ENCODE measurements at places on chromosomes 1 and 21.
A peak's percentile ranks its signal among the peaks of the same experiment; 100 is the strongest.

GRCh38 chr1:180287988-180288705 is 58.1 kb downstream of the LHX4 start:
- no peak for DNase-seq

GRCh38 chr1:102262994-102263393 is 266.3 kb upstream of the OLFM3 start:
- DNase-seq, result no peak

- no peak for DNase-seq
These were observed 71.2 kb downstream of the FGGY start for GRCh38 chr1:59368008-59368670.

DNA sequence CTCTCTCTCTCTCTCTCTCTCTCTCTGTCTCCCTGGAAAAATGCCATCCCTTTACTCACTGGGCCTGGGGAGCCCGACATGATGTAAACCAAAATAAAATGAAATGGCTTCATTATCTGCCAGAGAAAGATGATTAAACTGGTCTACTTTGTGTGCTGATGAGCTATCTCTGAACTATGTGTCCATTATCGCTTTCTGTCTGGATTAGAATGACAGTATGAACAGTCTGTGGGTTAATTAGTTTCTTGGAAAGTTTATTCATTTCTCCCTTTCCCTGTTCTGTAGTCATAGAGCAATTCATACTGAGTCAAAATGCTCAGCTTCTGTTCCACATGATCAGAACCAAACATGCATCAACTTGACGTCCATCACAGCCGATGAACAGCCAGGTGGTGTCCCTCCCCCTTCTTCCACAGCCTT is 72.4 kb upstream of the KCND3 start:
- DNase-seq, result no peak

DNA sequence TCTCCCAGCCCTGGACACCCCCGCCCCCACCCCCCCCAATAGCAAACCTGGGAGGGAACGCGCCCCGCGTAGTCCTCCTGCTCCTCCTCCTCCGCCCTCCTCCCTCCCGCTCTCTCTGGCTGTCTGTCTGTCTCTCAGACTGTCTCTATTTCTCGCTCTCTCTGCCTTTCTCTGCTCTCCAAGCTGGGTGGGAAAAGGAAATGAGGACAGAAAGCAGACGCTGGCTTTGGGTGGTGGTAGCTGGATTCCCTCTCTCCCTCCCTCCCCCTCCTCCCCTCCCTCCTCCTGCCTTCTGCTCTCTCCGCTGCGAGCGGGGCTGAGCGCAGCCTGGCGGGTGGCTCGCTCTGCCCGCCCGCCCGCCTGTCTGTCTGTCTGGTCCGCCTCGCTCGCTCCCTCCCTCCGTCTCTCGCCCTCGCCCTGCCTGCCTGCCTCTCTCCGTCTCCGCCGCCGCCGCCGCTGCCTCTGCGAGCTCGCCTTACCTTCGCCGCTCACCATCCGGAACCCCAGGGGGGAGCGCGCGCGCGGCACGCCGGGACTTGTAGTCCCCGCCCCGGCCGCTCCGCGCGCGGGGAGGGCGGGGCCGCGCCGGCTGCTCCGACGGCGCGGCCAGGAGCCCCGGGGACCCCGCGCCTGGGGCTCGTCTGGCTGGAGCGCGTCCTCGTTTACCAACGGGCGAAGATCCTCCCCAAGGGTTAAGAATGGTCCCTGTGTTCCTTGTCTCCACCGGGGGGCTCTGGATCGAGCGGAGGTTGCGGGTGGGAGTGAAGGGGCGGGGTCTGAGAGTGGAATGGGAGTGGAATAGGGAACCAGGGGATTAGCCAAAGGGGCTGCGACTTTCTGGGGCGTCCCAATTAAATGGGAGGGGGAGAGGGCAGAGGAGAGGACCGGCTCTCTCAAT is at the start of gene AHDC1:
Gene AHDC1 (minus strand): TSS at position 464 of the 898 bp plus-strand sequence. CDS start 52,029 bp downstream, outside the sequence.
- peak; percentile 59 for DNase-seq

GRCh38 chr1:37714226-37714625 is 21.9 kb downstream of the CDCA8 start:
- no peak for DNase-seq

DNA sequence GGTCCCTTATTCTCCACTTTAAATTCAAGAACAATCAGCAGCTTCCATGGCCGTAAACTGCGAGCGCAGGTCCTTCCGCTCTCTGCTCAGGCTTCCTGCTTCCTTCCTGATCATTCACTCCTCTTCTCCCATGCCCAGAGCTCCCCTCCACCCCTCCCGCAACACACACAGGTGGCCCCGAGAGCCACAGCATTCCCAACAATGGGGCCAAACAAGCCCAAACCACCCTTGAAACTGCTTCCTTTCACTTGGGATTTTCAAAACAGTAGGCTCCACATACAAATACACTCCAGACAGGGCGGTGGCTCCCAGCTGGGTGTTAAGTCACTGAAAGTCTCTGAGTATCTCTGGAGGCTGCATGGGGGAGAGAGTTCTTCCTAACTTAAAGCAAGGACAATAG is 11.4 kb downstream of the FAM89A start:
- no peak for DNase-seq

GRCh38 chr1:31127266-31127665 is 61.7 kb upstream of the PUM1 start:
- no peak for DNase-seq

DNA sequence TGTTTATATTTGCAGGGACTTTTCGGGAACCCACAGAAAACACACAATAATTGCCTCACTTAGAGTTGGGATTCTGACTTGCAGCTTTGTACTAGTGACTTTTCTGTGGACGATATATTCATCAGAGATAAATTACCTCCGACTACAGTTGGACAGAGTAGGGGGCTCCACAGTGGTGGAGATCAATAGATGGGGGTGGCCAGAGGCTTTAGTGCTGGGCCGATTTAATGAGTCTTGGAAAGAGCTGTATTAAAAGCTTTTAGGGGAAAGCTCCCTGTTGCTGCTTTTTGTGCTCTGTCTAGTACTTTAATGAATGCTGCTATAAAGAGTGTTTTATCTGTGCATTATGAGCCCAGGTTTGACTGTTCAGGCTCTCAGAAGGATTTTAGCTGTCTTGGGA is 359.2 kb upstream of the DPYD start:
- no peak for DNase-seq

- DNase-seq, result no peak
These were observed 706 bp downstream of the RNF19B start for GRCh38 chr1:32963746-32964460.

DNA sequence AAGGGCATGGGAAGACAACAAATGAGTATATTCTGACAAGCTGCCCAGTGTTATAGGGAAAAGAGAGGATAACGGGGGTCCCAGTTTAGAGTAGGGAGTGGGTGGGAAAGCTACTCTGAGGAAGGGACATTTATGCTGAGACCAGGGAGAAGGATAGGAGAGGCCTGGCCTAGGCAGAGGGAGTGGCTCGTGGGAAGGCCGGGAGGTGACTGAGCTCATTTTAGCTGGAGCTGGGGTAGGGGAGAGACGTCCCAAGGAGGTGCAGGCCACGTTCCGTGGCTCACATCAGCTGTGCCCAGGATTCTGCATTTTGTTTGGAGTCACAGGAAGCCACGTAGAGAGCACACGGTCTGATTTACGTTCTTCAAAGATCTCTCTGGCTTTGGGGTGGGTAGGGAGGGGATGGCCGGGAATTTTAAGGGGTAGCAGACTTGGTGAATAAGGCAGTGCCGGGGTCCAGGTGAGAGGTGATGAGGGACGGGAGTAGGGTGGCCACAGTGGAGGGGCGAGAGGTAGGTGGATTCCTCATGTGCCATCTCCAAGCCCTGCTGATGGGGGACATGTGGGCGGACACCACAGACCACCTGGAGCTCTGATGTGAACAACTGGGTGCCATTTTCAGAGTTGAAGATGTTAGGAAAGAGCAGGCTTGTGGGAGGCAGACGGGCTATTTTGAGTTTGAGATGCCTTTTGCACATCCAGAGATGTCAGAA is 4.7 kb downstream of the TINAGL1 start:
- no peak for DNase-seq

DNA sequence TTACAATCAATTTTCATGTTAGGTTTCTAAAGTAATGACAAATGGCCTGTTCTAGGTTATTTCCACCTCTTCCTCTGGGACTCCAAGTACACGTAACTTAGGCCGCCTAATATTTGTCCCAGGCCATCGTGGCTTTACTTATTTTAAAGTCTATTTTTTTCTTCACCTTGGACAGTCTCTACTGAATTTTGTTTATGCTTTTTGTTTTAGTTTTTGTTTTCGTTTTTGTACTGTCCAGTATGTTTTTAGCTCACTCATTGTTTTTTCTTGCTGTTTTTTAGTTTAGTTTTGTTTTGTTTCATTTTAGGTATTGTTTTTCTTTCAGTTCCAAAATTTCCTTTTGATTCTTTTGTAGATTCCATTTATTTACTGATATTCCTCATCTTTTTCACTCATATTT is 187.7 kb upstream of the RNPC3 start:
- no peak for DNase-seq

DNA sequence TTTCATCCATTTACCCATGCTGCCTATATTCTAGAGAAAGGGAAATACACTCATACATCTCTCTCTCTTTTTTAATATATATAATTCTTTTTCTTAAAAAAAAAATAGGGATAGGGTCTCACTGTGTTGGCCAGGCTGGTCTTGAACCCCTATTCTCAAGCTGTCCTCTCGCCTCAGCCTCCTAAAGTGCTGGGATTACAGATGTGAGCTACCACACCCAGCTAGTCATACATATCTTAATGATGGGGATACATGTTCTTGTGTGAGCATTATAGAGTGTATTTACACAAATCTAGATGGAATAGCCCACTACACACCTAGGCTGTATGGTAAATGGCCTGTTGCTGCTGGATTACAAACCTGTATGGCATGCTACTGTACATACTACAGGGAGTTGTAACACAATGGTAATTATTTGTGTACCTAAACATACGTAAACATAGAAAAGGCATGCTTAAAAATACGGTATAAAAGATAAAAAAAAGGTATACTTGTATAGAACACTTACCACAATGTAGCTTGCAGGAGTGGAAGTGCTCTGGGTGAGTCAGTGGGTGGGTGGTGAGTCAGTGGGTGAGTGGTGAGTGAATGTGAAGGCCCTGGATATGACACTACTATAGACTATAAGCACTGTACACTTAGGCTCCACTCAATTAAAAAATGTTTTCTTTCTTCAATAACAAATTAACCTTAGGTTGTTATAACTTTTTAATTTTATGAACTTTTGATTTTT is 72.9 kb downstream of the IVNS1ABP start:
- no peak for DNase-seq

DNA sequence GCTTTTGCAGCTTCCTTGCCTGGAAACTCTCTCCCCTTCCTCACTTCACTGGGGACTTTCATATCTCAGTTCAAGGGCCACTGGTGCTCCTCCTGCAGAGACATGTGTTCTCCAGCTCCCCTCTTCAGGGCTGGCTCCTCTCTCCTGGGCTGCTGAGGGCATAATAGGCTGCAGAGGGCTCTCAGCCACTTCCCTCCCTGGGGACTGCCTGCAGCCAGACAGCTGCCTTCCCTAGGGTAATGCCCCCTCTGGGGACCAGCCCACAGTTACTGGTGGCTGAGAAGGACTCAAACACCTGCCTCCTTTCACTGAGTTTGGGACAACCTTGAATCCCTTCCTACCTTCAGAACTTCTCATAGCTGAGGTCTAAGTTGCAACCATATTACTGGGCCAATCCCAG is 104.8 kb upstream of the POU3F1 start:
- DNase-seq, result no peak

DNA sequence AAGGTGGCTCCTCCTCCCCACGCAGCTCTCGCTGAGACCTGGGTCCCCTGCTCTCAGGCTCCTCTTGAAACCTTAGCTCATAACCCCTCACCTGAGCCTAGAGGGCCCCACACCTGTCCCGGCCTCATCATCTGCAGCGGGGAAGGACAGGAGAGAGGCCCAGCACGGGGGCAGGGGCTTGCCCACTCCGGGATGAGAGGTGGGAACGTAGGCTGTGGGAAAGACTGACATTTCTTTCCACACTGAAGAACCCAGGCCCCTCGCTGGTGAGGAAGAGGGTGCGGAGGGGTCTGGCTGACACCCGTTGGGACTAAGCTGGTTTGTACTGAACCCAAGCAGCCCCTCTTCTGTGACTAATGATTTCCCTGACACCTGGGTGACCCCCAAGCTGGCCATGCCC is 14.0 kb upstream of the NES start:
- no peak for DNase-seq

DNA sequence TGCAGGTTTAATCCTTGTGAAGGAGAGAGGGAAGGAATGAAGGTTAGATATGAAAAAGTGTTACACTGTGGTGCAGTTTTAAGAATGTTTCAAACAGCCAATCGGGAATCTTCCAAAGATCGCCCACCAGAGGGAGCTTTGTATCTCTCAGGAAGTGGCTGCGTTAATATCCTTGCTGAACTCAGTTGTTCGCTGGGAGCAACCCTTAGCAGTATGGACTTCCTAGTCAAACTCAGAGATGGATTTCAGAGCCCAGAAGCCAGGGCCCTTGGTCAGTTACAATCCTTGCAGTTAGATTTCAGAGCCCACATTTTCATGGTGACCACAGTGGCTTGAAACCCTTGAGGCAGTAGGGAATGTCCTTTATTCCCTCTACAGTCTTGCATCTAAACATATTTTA is 136.2 kb downstream of the NTNG1 start:
- no peak for DNase-seq

- no peak for DNase-seq
These were observed 105.4 kb upstream of the KCNK2 start for GRCh38 chr1:214977110-214977509.

GRCh38 chr1:234262007-234262753 is 111.1 kb upstream of the COA6 start:
- DNase-seq, result no peak

All from NCI-H187 treated with DMSO at 0.1 percent for 48 hours (cell line).